ENCODE measurements at places on chromosomes 16 and 17.

DNA sequence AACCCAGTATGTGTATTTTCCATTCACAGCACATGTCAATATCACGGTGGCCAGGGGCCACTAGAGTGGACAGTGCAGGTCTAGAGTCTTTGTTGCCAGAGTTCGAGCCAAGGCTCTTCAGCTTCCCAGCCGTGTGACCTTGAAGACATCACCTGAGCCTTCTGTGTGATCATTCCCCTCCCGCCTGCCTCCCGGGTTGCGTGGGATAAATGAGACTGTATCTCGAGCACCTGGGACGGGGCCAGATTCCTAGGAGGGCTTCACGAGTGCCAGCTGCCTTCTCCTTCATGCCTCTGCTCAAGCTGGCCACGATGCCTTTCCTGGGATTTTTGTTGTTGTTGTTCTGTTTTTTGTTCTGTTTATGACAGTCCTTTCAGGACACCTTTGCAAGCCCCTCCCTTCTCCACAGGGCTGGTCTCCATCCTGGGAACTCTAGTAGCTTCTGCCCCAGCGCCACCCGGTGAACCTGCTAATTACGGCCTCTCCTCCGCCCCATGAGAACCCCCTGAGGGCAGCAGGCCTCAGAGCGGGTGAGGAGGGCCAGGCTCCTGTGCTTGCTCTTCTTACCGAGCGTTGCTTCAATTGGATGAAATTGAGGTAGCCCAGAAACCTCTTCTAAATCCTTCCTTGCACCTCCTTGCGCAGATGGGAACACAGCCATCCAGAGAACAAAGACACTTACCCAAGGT lies 3.9 kb downstream of the SPNS2 start:
- DNase-seq, result no peak

DNA sequence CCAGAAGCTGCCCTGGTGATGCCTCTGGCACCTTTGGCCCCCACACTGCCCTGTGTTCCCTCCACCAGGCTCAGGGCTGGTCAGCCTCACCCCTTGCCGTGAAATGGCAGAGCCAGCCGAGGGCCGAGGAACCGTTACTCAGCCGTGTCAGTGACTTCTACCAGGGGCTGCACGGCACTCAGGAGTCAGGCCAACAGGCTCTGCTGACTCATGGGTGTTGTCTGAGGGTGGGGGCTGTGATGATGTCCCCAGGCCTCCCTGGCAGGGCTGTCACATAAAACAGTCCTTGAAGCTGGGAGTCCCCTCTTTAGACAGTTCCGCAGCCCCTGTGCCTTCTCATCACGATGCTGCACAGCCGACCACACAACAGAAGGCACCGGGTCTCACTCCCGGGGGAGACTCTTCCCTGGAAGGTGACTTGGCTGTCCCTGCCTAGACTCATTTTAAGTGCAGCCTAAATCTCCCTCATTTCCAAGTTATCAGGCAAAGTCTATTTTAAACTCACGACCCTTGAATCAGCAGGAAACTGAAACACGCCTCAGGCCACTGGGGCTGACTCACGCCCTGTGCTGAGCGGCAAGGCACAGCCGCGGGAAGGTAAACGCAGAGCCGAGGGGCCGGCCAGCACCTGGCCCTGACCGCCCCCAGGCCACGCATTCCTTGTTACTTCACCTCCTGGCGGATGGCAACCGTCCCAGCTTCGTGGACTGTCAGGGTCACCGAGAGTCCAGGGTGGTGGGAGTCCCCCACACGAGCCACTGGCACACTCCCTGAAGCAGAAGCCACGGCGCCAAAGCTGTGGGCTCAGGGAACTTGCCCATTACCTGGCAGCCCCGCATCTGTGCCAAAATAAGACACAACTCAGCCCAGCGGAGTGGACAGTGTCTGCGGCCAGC lies 102.6 kb downstream of the ZNF778 start:
- DNase-seq, result no peak

DNA sequence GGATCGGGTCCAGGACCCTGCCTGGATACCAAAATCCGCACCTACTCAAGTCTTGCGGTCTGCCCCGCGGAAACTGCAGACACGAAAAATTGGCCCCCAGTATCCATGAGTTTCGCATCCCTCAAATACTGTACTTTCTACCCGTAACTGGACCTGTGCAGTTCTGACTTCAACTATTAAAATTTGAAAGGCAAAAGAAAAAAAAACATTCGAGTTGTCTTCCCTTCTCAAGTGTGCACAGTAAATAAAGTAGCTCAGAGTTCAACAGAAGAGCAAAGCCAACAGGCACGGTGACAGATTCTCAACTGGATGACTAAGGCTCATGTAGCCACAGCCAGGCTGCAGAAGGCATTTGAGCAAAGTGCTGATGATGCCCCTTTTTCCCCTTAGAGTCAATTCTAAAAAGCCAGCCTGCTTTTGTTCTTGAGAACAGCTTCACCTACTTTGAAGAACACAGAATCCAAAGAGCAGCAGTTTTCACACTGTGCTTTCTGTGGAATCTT lies 32.5 kb downstream of the MARF1 start:
- DNase-seq, result no peak

GRCh38 chr16:56300891-56301850 lies 109.9 kb downstream of the GNAO1 start:
- no peak for DNase-seq

GRCh38 chr16:27759301-27759871 lies 209.4 kb downstream of the KATNIP start:
- no peak for DNase-seq

GRCh38 chr16:4026854-4027253 lies 89.4 kb downstream of the ADCY9 start:
- DNase-seq, result no peak

- DNase-seq, result no peak
Measured at GRCh38 chr17:70121126-70121525, 46.1 kb downstream of the KCNJ16 start.

DNA sequence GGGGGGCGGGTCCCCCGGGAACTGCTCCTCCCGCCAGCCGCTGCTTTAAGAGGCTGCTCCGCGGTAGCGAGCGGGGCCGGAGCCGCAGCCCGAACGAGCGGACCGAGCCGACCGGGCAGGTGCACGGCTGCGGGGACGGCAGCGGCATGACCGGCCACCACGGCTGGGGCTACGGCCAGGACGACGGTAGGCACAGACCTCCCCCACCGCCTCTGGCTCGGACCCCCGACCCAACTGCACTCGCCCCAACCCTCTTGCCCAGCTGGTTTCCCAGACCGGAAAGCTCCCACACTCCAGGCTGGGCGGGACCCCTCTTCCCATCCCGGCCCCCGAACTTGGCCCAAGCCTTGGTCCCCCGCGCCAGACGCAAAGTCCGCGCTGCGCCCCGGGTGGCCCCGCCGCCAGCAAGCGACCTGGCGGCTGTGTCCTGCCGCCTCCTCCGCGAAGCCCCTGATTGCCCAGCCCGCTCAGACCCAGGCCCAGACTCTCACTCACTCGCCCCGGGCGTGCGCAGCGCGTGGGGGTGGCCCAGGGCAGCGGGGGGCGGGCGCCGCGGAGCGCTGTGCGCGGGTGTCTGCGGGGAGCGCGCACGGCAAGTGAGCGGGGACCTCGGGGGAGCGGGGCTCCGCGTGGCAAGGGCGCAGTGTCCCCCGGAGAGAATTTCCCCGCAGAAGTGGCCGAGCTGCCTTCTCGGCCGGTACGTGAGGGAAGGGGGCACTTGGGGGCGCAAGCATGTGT lies at the start of gene CA7:
Gene CA7, plus strand, starts transcription at position 73 of the 738 bp plus-strand sequence. Its CDS starts 74 bp downstream, at position 147.
- DNase-seq, result no peak

DNA sequence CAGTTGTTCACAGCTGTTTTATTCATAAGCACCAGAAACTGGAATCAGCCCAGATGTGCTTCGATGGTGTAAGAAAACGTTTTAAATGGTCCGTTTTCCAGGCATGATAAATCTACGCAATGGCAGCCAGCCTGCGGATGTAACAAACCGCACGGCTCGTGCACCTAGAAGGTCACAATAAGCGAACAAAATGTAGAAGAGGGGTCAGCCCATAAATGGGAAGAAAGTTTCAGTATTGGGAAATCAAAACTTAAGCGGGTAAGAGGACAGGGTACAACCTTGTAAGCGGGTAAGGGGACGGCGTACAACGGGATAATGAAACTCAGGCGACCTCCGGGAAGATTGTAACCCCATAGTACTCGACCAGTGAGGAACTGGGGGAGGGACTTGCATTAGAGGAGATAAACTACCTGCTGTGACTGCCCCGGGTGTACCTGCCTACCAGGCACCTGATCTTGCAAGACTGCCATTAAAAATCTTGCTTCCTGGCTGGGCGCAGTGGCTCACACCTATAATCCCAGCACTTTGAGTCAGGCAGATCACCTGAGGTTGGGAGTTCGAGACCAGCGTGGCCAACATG lies 66.6 kb downstream of the ANKRD11 start:
- no peak for DNase-seq

- DNase-seq, result no peak
Measured at GRCh38 chr17:17492085-17492484, 4.1 kb downstream of the RASD1 start.

- no peak for DNase-seq
Measured at GRCh38 chr16:64453646-64454045, 668.2 kb downstream of the CDH11 start.

- DNase-seq, result no peak
Measured at GRCh38 chr17:11242411-11242810, 1.4 kb downstream of the SHISA6 start.

GRCh38 chr16:78609402-78610274 lies 510.2 kb downstream of the WWOX start:
- DNase-seq, result no peak

DNA sequence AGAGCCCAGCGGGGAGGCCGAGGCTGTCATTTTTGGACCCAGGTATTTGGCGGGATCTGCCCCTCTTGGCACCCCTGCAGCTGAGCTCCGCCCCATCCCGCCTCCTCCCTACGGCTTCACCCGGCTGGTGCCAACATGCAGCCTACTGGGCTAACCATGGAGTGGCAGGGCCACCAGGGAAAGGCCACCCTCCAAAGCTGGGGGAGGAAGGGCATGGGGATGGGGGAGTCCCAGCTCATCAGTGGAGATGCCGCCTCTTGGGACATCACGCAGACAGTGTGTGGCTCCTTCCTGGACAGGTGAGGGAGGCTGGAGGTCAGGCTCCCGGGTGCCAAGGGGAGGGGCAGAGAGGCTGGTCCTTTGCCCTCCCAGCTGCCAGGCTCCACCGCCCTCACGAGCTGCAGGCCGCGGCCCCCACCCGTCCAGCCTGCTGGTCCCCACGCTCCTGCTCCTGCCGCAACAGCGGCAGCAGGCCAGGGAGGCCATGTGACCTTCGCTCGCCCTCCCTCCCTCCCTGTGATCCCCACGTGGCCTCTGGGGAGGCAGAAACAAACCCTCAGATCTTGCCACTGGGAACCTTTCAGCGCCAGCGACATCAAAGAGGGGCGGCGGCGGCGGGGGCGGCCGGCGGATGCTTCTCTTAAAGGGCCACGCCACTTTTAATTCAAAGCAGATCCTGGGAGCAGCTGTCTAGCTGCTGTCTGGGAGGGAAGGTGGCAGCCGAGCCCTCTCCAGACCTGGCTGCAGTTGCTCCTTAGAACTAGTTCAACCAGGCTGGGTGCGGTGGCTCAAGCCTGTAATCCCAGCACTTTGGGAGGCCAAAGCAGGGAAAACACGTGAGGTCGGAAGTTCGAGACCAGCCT lies 6.8 kb upstream of the NOTUM start:
- DNase-seq, result peak; percentile 83

GRCh38 chr16:10660950-10661635 lies 33.6 kb downstream of the TEKT5 start:
- DNase-seq, result no peak

- no peak for DNase-seq
Measured at GRCh38 chr17:63974594-63975192, 2.0 kb upstream of the SCN4A start.

DNA sequence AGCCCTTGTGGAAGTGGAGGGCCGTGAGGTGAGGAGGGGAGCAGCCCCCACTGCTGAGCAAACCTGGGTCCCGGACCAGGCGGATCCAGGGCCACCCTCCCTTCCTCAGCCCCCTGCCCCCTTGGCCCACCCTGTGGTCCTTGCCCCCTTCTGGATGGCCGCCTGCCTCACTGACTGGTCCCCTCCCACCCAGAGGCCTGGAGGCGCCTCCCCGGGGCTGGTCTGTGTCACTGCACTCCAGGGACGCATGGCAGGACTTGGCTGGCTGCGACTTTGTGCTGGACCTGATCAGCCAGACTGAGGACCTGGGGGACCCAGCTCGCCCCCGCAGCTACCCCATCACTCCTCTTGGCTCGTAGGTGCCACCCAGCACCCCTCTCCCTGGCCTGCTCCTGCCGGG lies 19.2 kb upstream of the SMIM5 start:
- DNase-seq, result no peak

- no peak for DNase-seq
Measured at GRCh38 chr17:39116224-39116623, 35.2 kb downstream of the PLXDC1 start.

DNA sequence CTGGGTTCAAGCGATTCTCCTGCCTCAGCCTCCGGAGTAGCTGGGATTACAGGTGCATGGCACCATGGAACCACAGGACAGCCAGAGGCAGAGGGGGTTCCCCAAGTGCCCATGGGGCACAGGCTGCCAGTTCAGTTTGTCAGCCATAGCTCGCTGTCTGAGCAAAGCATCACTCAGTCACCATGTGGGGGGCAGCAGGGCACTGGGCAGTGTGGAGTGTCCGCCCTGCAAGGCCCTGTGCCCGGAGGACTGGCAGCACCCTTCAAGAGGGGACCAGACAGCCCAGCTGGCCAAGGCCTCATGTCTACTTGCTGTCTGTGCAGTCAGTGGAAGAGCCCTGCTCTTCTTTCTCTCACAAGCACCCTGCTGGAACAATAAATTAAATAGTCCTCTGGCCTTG lies 6.4 kb downstream of the ALYREF start:
- no peak for DNase-seq

DNA sequence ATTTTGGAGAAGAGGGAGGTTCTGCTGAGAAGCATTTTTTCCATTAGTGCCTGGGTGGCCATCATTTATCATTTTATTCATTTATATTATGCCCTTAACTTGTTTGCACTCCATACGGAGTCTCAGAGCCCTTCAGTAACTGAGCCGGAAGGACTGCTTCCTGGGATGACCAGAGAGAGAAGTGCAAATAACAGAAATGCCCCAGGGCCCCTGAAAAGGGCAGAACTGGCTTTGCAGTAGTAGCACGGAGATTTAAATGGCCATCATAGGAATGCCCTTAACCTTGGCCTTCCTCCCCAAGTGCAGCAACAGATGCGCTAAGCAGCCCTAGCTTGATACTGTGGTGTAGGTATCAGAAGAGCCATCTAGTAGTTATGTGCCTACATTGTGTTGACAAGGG lies 58.5 kb downstream of the NUP93 start:
- DNase-seq, result no peak

Data from NCI-H1105 (cell line).